Mucosa of gallbladder (tissue), 1 donor: ENCODE measurements at places on chromosomes 1 and 21.

DNA sequence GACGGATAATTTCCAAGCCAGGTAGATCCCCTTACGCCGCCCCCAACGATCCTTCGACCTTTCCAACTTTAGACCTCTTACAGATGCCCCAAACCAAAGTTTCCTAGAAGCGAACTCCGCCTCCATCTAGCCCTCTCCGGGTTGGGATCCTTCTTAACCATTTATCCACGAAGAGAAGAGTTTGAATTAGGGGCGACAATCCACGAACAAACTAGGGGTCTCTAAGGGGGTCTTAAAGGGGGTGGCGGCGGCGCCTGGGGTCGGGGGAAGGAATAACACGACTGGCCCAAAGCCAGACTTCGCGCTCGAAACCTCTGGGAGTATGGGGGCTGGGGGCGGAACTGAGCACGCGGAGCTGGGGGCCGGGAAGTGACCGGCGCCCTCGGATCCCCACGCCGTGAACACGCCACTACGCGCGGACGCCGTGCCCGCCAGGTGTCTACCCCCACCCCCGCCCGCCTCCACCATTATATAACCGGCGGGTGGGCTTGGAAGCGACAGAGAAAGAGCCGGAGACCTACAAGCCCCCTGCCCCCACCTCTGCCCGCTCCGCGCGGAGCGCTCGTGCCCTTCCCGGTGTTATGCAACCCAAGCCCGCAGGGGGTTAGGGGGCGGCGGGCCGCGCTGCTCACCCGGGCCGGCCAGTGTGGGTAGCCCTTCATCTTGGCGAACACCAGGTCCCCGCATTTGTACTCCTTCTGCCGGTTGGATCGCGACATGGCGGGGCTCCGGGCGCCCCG is 594 bp downstream of the HDGF start:
- no peak for DNase-seq

DNA sequence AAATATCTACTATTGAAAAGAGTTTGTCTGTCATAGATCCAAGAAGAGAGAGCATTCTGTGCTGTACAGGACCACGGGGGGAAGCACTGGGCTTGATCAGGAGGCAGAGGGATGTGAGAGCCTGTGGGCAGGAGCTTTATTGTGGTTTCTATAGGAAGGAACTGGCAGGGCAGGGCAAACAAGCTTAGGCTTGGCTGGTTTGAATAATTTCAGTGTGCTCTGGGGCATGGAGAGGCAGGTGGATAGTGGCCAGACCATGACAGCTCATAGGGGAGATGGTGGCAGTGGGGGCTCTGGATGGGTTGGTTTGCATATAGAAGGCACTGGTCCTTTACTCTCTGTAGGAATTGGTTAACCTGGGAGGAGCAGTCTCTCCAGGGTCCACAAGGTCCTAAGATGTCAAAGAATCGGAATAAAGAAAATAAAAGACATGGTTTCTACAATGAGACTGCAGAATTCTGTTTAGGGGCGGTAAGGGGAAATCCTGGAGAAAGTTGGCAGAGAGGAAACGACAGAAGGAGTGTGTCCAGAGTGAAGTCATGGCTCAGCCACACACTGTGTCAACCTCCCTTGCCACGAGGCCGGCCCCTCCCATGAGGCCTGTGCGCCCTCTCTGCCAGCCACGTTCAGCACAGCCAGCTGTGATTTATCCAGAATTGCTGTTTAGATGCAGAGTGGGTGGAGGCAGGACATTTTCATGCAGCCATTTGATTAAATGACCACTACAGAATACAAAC is 81.7 kb upstream of the PGBD5 start:
- peak; percentile 42 for DNase-seq

DNA sequence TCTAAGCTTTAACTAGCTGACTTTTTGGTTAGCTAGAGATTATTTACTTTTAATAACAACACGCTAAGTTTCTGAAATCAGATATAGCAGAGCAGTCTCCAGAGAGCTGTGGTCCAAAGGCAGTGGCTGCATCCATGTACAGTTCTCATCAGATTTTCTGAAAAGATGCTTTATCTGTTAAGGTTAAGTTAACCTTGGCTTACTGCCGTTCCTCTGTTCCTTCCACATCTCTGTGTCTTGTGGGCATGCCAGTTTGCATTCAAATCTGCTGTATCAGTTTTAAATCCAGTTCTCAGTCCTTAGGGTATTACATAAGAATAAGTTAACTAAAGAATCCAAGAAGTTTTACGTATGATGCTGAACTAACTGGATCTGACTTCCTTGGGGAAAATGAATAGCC is 46.8 kb downstream of the SPATA46 start:
- DNase-seq: no peak

GRCh38 chr1:35340519-35340918 is 72.0 kb downstream of the ZMYM4 start:
- DNase-seq: no peak

GRCh38 chr1:198199105-198199504 is 42.3 kb downstream of the NEK7 start:
- no peak for DNase-seq

DNA sequence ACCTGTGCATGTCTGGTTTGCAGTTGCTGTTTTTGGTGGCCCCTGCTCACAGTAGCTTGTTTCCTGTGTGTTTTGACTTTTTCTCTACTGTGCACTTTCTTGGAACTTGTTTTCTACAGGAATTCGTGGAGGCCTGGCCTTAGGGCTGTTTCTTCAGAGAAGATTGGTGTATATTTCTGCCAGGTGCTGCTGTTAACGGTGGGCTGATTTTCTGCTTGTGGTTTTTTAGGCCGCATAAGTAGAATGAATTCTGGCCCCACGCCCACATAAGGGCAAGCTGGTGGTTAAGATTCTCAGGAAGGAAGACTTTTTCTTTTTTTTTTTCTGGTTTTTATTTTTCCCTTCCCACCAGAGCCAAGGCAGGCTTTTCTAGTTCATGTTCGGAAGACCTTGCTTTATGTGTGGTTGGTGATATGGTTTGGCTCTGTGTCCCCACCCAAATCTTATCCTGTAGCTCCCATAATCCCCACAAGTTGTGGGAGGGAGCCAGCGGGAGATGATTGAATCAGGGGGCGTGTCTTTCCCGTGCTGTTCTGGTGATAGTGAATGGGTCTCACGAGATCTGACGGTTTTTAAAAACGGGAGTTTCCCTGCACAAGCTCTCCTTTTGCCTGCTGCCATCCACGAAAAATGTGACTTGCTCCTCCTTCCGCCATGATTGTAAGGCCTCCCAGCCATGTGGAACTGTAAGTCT is 71.5 kb upstream of the DISP3 start:
- DNase-seq: no peak

- no peak for DNase-seq
These were observed 20.5 kb upstream of the RPTN start for GRCh38 chr1:152179566-152179965.
